ENCODE measurements at places on chromosomes 3 and 15.

- no peak for DNase-seq
- H3K4me1 ChIP-seq = no peaks in the 10 kb centered on the region
- H3K27me3 ChIP-seq = no peaks in the 10 kb centered on the region
Observed at GRCh38 chr3:32089476-32089875, 16.9 kb upstream of the GPD1L start.

GRCh38 chr3:52046186-52046901 lies 10.0 kb downstream of the DUSP7 start:
- H3K4me1 ChIP-seq = no peaks in the 10 kb centered on the region
- no peaks in the 10 kb centered on the region for H3K36me3 ChIP-seq
- no peaks in the 10 kb centered on the region for H3K27me3 ChIP-seq
- DNase-seq = no peak

GRCh38 chr3:54361746-54362283 lies 239.5 kb downstream of the CACNA2D3 start:
- no peak for DNase-seq
- no peaks in the 10 kb centered on the region for H3K27me3 ChIP-seq
- no peak overlapping the region for H3K4me3 ChIP-seq
- peaks cover 8% of the 10 kb centered on the region for H3K4me1 ChIP-seq

DNA sequence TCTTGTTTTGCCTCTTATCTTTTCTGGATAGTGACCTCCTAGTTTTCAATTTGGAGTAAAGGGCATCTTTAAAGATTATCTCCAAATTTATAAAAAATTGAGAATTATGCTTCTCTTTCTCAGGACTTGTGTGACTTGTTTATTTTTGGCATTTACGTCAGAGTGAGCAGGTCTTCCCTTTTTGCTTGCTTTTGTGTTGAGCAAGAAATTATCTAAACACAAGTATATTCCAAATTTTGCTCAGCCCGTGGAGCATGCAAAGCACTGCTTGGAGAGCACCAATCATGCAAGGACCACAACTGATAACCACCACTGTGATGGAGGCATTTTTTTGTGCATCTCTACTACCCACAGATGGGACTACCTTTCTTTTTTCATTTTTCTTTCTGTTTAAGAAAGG lies 7.1 kb downstream of the SLC25A26 start:
- no peak overlapping the region for H3K4me3 ChIP-seq
- no peaks in the 10 kb centered on the region for H3K4me1 ChIP-seq
- DNase-seq = no peak
- H3K27ac ChIP-seq = no peak overlapping the region

- H3K27ac ChIP-seq = no peak overlapping the region
- no peaks in the 10 kb centered on the region for H3K36me3 ChIP-seq
- H3K27me3 ChIP-seq = no peaks in the 10 kb centered on the region
- no peaks in the 10 kb centered on the region for H3K4me1 ChIP-seq
- H3K4me3 ChIP-seq = no peak overlapping the region
- DNase-seq = no peak
Observed at GRCh38 chr3:159733194-159733860, 255.3 kb upstream of the IL12A start.

DNA sequence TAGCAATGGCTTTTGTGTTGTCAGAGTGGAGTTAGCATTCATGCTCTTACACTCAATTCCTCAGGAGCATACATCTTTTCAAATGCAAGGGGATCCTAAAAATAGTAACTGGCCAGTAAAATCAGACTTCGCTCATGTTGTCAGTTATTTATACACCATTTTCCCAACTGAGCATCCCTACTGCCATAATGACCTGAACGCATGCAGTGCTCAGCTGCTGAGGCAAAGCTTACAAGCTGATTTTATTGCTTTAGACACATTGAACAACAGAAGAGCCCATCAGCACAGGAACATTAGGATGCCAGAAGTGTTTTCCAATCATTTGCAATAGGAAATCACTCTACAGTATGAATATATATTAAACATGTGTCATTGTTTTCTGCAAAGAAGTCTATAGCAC lies 689.7 kb upstream of the BCHE start:
- H3K4me3 ChIP-seq = no peak overlapping the region
- DNase-seq = no peak
- H3K4me1 ChIP-seq = no peaks in the 10 kb centered on the region
- H3K27ac ChIP-seq = no peak overlapping the region
- no peaks in the 10 kb centered on the region for H3K27me3 ChIP-seq

DNA sequence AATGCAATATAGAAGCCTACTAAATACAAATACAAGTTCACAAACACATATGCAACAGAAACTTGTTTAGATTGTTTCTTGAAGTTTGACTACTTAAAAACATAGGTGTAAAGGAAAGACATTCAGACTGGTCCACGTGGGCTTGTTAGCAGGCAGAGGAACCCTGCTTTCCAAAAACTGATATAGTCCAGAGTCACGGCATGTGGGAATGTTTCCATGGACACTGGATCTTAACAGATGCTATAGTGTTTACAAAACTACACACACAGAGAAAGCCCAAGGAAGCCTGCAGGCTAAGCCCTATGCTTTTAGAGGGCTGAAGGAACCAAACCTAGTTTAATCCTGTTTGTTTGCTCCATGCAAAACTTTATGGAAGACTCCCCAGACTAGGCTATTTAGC lies 45.2 kb upstream of the LRRC58 start:
- no peaks in the 10 kb centered on the region for H3K36me3 ChIP-seq
- H3K4me1 ChIP-seq = no peaks in the 10 kb centered on the region
- no peak overlapping the region for H3K4me3 ChIP-seq
- no peak for DNase-seq
- H3K27me3 ChIP-seq = no peaks in the 10 kb centered on the region

GRCh38 chr3:145900056-145900829 lies 260.7 kb downstream of the PLOD2 start:
- H3K27ac ChIP-seq = no peak overlapping the region
- H3K4me3 ChIP-seq = no peak overlapping the region
- no peak for DNase-seq
- H3K36me3 ChIP-seq = no peaks in the 10 kb centered on the region
- H3K4me1 ChIP-seq = no peaks in the 10 kb centered on the region

- peaks cover 23% of the 10 kb centered on the region for H3K4me1 ChIP-seq
- H3K4me3 ChIP-seq = no peak overlapping the region
- H3K36me3 ChIP-seq = no peaks in the 10 kb centered on the region
- H3K27ac ChIP-seq = peak overlapping the region; percentile 26
- no peaks in the 10 kb centered on the region for H3K27me3 ChIP-seq
Observed at GRCh38 chr15:67025719-67026609, 39.4 kb upstream of the SMAD3 start.

DNA sequence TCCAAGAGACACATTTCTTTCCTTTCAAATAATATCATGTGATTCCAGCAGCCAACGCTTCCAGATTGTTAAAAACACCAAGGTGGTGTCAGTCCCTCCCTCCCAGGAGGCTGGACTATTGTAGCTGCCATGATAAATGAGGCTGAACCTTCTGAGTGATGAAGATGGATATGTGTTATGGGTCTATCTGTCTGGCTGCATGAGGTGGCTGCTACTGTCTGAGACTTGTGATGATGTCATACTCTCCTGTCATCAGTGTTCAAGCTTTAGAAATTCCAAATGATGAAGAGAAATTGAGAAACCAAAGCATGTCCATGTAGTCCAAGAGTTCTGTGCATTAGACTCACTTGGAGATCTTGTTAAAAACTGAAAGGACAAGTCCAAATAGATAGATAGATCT lies 683.0 kb downstream of the NTRK3 start:
- DNase-seq = no peak
- H3K4me1 ChIP-seq = no peaks in the 10 kb centered on the region
- no peak overlapping the region for H3K27ac ChIP-seq
- no peaks in the 10 kb centered on the region for H3K36me3 ChIP-seq

GRCh38 chr15:73709686-73710085 lies 25.5 kb downstream of the CD276 start:
- H3K4me3 ChIP-seq = no peak overlapping the region
- no peak overlapping the region for H3K27ac ChIP-seq
- peaks cover 6% of the 10 kb centered on the region for H3K4me1 ChIP-seq
- H3K36me3 ChIP-seq = no peaks in the 10 kb centered on the region
- no peaks in the 10 kb centered on the region for H3K27me3 ChIP-seq
- DNase-seq = no peak

GRCh38 chr3:194327218-194328052 lies 23.7 kb downstream of the CPN2 start:
- no peaks in the 10 kb centered on the region for H3K36me3 ChIP-seq
- no peak for DNase-seq
- no peak overlapping the region for H3K4me3 ChIP-seq
- peaks cover 8% of the 10 kb centered on the region for H3K4me1 ChIP-seq

DNA sequence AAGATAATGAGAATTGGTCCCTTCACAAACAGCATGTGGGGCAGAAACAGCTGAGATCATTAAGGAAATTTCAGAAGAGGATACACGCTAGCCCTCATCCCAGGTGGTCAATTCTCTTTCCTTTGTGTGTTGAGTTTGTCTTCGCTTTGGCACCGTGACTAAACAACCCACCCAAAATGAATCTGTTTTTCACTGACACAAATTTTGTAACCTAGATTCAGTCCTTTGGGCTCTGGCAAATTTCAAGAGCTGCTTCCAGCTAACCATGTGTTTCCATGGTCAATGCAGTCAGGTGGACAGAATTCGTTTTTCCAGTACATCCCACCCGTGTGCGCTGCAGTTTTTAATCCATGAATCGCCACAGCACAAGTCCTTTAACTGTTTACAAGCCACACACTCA lies 435.4 kb downstream of the WDR72 start:
- no peak overlapping the region for H3K27ac ChIP-seq
- no peak for DNase-seq
- H3K4me3 ChIP-seq = no peak overlapping the region
- no peaks in the 10 kb centered on the region for H3K36me3 ChIP-seq
- H3K4me1 ChIP-seq = no peaks in the 10 kb centered on the region
- H3K27me3 ChIP-seq = no peaks in the 10 kb centered on the region

- peaks cover 6% of the 10 kb centered on the region for H3K4me1 ChIP-seq
- H3K36me3 ChIP-seq = no peaks in the 10 kb centered on the region
- H3K4me3 ChIP-seq = peak overlapping the region; percentile 50
- DNase-seq = peak; percentile 48
- H3K27me3 ChIP-seq = no peaks in the 10 kb centered on the region
Observed at GRCh38 chr15:31324806-31325594, 1.6 kb upstream of the KLF13 start.

GRCh38 chr15:89196241-89196640 lies 25.1 kb downstream of the RLBP1 start:
- H3K27me3 ChIP-seq = no peaks in the 10 kb centered on the region
- no peak overlapping the region for H3K4me3 ChIP-seq
- no peak overlapping the region for H3K27ac ChIP-seq
- H3K4me1 ChIP-seq = no peaks in the 10 kb centered on the region
- no peaks in the 10 kb centered on the region for H3K36me3 ChIP-seq

- no peak for DNase-seq
- no peak overlapping the region for H3K27ac ChIP-seq
- peaks cover 1% of the 10 kb centered on the region for H3K4me1 ChIP-seq
- H3K4me3 ChIP-seq = no peak overlapping the region
- no peaks in the 10 kb centered on the region for H3K36me3 ChIP-seq
- no peaks in the 10 kb centered on the region for H3K27me3 ChIP-seq
Observed at GRCh38 chr15:70023064-70023768, 74.5 kb downstream of the TLE3 start.

DNA sequence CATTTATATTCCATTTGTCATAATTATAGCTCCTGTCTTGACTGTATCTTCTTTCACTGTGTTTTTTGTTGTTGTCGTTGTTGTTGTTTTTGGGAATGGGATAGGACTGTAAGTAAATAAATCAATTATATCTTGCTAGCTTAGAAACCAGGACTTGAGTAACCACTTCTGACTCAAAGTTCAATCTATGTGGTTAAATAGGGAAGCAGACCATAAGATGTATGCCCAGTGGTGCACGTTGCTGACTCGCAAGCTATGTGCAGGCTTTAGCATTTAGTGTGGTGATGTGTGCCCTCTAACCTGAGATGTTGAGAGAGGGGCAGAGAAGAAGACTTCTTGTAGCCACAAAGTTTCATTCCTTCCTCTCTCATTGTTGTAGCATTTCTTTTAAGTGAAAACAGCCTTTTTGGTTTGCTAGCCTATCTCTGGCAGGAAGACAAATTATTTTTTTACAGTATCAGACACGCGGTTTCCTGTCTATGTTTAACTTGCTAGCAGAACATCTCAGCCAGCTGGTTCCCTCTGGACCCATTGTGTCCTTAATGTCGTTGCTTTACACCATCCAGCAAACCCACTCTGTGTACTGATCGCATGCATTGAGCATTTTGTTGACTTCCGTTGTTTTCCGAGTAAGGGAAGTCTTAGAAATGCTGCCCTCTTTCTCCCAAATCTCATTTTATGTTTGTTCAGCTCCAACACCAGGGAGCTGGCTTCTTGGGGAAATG lies 52.1 kb downstream of the TGFBR2 start:
- no peak for DNase-seq
- no peaks in the 10 kb centered on the region for H3K27me3 ChIP-seq
- peaks cover 15% of the 10 kb centered on the region for H3K4me1 ChIP-seq
- H3K4me3 ChIP-seq = no peak overlapping the region
- no peaks in the 10 kb centered on the region for H3K36me3 ChIP-seq
- H3K27ac ChIP-seq = no peak overlapping the region

GRCh38 chr15:79381593-79381992 lies 50.5 kb upstream of the MINAR1 start:
- no peaks in the 10 kb centered on the region for H3K36me3 ChIP-seq
- H3K4me3 ChIP-seq = no peak overlapping the region
- DNase-seq = no peak
- H3K27ac ChIP-seq = no peak overlapping the region
- H3K27me3 ChIP-seq = no peaks in the 10 kb centered on the region
- peaks cover 1% of the 10 kb centered on the region for H3K4me1 ChIP-seq
